ENCODE measurements at places on chromosomes 13 and 19. TPM values are rescaled to one million over a fixed set of nuclear protein-coding genes. Genes with fewer than 3 reads are reported as not detected.

The NKPD1 gene
- total RNA-seq = 0.26 TPM

The FAAP24 gene
- 1.3 TPM for total RNA-seq

The PSG1 gene
- total RNA-seq = 0.51 TPM

The SMARCA4 gene
- total RNA-seq = 35.7 TPM

The DCT gene
- under 0.01 TPM for total RNA-seq
